Activated T-helper 1 cell treated with anti-CD3 and anti-CD28 coated beads, Interleukin-12 subunit alpha, Interleukin-12 subunit beta, Interleukin-2, Interleukin-4 antibody, amounts not matched to agents 30 ng/mL and 10 ng/mL and 1 ng/mL, durations not matched to agents 14 hours and 24 hours and 36 hours (primary cell): ENCODE measurements at places on chromosomes 1 and 21. TPM values are rescaled to one million over a fixed set of nuclear protein-coding genes. Genes with fewer than 3 reads are reported as not detected.

DNA sequence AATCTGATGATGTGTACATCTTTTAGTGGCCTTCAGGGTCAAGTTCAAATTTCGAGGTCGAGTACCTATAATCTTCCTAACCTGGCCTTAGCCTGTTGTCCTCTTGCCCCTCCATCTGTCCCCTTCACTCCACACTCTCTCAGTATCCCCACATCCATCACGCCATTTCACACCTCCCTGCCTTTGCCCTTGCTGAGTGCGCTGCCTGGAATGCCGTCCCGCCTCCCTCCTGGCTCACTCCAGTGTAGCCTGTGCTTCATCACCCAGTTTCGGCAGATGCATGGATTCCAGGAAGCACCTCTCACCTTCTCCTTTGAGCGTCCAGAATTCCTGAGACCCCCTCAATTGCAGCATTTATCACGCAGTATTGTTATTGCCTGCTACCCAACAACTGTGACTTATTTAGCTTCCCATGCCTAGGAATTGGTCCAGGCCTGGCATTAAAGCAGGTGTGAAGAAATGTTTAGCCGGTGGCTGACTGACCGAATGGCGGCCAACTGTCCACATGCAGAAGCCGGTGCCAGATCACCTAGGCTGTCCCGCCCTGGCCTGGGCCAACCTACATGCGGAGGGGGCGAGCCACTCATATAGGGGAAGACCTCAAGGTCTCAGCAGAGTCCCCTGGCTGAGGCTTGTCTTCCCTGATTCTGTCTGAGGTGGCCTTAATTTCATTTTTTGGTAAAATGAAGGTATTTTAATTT, 34.5 kb downstream of the MYOM3 start:
- no peaks in the 10 kb centered on the region for H3K36me3 ChIP-seq
- no peak overlapping the region for H3K27ac ChIP-seq
- no peak overlapping the region for H3K4me3 ChIP-seq
- peaks cover 5% of the 10 kb centered on the region for H3K27me3 ChIP-seq
- H3K4me1 ChIP-seq: no peaks in the 10 kb centered on the region

Gene CENPL
- total RNA-seq: 23.6 and 25.7 TPM in 2 replicates

Gene HHAT
- total RNA-seq: 0.67 and 0.73 TPM in 2 replicates

Gene SLAMF9
- total RNA-seq: not detected in 2 replicates

DNA sequence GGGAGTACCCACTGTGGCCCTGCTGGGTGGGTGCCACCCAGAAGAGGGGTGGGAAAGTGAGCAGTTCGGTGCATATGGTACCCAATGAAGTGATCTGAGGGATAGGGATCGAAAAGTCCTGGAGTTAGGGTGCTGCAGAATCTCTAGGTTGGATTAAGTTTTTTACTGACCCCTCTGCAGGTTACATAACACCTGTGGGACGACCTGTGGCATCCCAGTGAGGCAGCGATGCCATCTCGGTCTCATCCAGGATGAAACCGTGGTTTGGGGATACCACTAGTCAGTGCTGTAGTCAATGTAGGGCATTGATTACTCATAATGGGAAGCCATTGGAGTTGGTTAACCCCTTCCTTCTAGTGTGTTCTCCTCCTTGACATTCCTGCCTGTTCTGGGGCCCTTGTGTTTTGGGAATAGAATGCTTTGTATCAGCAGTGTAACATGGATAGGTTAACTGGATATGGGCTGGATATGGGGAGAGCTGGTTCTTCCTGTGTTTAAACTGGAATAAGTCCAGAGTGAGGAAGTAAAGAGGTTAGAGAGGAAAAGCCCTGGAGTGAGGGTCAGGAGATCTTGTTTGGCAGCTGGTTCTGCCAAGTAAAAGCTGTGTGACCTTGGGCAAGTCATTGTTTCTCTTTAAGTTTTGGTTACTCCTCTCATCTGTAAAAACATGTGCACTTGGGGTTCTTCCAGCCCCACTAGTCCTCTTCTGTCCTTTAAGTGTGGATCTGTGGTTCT, 42.8 kb upstream of the ATF3 start:
- peaks cover 2% of the 10 kb centered on the region for H3K36me3 ChIP-seq
- H3K4me3 ChIP-seq: peak overlapping the region; percentile 85
- H3K27ac ChIP-seq: peak overlapping the region; percentile 94
- DNase-seq: no peak
- peaks cover 32% of the 10 kb centered on the region for H3K4me1 ChIP-seq
- peaks cover 18% of the 10 kb centered on the region for H3K27me3 ChIP-seq

DNA sequence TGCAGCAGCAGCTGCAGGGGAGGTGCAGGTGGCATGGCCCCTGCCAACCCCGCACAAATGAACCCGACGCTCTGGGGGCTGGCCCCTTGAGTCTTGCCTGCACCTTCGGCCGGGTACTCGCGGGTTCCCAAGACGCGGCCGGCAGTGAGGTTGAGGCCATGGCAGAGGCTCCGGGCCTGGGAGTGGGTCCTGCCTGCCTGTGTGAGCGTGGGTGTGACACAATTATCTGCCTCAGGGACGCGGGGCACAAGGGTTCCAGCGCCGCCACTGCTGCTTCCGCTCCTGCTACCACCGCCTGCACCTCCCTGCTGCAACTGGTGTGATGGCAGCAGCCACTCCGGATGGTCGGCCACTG, 20.9 kb upstream of the TGFB2 start:
- H3K27me3 ChIP-seq: no peaks in the 10 kb centered on the region
- H3K36me3 ChIP-seq: peaks cover 3% of the 10 kb centered on the region
- DNase-seq: no peak
- H3K27ac ChIP-seq: no peak overlapping the region
- H3K4me3 ChIP-seq: no peak overlapping the region
- H3K4me1 ChIP-seq: no peaks in the 10 kb centered on the region

- H3K27ac ChIP-seq: no peak overlapping the region
- DNase-seq: no peak
- peaks cover 59% of the 10 kb centered on the region for H3K36me3 ChIP-seq
These were observed 14.3 kb downstream of the CEPT1 start for GRCh38 chr1:111154021-111154999.

GRCh38 chr1:40648928-40649591, 16.4 kb downstream of the RIMS3 start:
- no peaks in the 10 kb centered on the region for H3K27me3 ChIP-seq
- DNase-seq: no peak
- no peak overlapping the region for H3K27ac ChIP-seq
- H3K4me1 ChIP-seq: no peaks in the 10 kb centered on the region

Gene PTGS2
- total RNA-seq: 0.67 and 0.71 TPM in 2 replicates
